ENCODE measurements at places on chromosomes 2 and 18.

DNA sequence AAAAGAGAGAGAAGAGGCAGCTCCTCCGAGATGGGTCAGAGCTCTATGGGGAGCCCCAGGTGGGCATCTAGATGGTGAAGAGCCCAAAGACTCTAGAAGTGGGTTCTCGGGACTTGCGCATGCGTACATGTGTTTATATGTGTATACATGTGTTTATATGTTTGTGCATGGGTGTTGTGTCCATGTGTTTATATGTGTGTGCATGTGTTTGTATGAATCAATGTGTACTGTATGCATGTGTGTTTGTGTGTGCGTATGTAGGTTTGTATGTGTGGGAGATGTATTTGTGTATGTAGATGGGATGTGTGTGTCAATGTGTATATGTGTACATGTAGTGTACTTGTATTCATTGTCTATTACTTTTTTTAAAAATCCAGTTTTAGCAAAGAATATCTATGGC lies 25.6 kb downstream of the DNPEP start:
- no peak for DNase-seq

- DNase-seq = no peak
These were observed 1.9 kb upstream of the LNPK start for GRCh38 chr2:176003958-176004357.

DNA sequence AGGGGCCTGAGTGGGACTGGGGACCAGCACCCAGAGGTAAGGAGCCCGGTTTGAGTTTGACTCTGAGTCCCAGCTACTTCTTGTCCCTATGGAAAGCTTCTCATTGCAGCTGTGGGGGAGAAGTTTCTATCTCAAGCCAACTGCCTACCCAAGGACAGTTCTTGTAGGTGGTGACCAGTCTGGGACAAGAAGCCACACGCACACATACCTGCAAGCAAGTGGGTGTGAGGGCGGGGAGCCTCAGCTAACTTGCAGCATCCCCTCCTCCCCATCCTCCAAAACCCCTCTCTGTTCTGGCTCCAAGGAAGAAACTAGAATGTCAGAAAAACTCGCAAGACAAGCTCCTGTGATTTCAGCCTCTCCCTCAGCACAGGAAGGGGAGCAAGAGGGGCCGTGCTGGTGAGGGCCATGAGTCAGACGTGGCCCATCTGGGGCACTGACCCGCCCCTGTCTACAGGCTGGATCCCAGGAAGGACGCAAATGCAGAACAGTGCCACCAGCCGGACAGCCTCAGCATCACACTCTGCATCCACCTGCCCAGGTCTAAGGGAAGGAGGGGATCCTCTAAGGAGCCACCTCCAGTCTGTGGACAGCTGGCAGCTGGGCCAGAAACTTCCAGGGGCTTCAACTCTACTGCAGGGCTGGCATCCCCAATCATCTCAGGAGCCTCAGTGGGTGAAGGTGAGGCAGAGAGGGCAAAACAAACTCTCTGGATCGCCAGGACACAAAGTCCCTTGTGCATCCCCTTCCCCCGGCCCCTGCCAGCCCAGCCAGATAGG lies 103.4 kb downstream of the TNS1 start:
- DNase-seq = peak; percentile 92

- no peak for DNase-seq
These were observed 5.2 kb upstream of the RSAD2 start for GRCh38 chr2:6872394-6872793.

DNA sequence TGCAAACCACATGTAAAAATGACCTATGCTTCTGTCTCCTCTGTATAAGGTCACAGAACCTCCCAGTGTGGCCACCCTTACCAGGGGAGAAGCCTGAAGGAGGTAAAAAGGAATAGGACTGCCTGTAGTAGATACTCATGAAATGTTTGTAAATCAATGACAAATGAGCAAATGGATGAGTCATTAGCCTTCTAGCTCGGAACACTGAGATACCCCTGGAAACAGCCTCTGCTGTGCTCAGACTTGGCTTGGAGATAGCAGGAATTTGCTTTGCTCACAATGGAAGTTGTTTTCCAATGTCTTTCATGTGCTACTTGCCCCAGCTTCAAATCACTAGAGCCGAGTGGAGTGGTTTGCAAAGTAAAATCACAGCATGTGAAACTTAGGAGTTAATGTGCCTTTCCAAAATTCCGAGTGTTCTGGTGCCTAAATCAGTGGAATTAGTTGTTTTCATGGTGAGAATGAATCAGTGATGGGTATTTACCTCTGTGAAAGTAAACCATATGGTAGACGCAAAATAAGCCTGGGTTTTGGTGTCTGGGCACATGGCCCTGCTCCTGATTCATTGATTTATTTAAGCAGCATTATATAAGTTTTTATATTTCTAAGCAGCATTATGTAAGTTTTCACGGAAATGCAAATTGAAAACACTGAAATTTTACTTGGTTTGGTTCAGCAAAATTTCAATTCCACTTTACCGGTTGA lies 154.0 kb upstream of the MAP3K20 start:
- DNase-seq = peak; percentile 74

- no peak for DNase-seq
These were observed 92.6 kb upstream of the TMEM18 start for GRCh38 chr2:769771-770170.

- peak; percentile 24 for DNase-seq
These were observed at the start of gene EDAR for GRCh38 chr2:108988796-108989713. Gene EDAR (minus strand): TSS chr2:108989220. CDS start chr2:108931014, 58,206 bp downstream.

- no peak for DNase-seq
These were observed 47.7 kb downstream of the RAB10 start for GRCh38 chr2:26081556-26081955.

- DNase-seq = no peak
These were observed 26.5 kb downstream of the BCL2 start for GRCh38 chr18:63292831-63293683.

DNA sequence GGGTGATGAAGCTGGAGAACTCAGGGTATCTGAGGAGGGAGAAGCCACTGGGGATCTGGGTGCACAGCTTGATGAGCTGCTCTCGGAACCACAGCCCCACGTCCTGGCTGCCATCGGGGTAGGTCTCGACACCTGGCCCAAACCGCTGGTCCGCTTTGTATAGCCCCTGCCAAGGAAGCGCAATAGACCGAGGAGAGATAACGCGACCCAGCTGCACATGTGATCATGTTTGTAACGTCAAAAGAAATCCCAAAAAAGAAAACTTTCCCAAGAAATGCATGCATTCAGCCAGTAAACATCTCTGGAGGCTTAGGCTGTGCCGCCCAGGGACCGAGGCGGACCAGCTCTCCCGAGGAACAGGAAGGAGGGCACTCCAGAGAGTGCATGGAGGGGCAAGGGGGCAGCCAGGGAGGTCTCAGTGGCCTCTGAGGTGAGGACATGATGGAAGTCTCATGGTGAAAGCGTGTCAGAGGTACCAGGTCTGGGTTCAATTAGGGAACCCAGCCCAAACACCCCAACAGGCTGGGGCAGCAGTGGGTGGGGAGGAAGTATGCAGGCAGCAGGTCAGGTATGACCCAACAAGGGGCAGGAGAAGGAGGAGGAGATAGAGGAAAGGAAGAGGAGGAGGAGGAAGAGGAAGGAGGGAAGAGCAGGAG lies 28.3 kb downstream of the ANKMY1 start:
- DNase-seq = no peak

- DNase-seq = no peak
These were observed 51.5 kb downstream of the CDC42EP3 start for GRCh38 chr2:37619959-37620300.

GRCh38 chr2:157107460-157107859 lies 150.0 kb upstream of the GALNT5 start:
- DNase-seq = peak; percentile 11

- DNase-seq = no peak
These were observed 2.0 kb downstream of the IL1A start for GRCh38 chr2:112782234-112782799.

- peak; percentile 80 for DNase-seq
These were observed at the start of gene MAP3K20 for GRCh38 chr2:173075781-173076580. Gene MAP3K20 (plus strand): TSS chr2:173075846. CDS start chr2:173091032, 15,186 bp downstream.

GRCh38 chr2:107502539-107502938 lies 324.2 kb upstream of the RGPD4 start:
- DNase-seq = no peak

GRCh38 chr2:60105906-60106305 lies 447.5 kb downstream of the BCL11A start:
- no peak for DNase-seq

DNA sequence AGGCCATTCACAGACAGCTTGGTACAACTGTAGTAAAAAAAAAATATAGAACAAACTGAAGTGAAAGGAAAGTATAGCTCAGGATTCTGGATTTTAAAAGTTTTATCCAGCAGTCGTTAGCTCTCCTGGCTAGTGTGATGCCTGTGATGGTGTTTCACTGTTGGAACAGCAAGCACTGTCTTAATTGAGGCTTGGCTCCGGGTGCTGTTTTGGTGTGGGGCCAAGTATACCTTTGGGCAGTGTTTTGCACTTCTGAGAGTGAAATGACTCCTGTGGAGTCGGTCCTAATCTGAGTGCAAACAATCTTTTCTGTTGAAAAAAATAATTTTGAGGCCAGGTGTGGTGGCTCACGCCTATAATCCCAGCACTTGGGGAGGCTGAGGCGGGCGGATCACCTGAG lies 28.7 kb upstream of the RAB1A start:
- DNase-seq = no peak

GRCh38 chr18:37407571-37407970 lies 158.0 kb downstream of the CELF4 start:
- no peak for DNase-seq

DNA sequence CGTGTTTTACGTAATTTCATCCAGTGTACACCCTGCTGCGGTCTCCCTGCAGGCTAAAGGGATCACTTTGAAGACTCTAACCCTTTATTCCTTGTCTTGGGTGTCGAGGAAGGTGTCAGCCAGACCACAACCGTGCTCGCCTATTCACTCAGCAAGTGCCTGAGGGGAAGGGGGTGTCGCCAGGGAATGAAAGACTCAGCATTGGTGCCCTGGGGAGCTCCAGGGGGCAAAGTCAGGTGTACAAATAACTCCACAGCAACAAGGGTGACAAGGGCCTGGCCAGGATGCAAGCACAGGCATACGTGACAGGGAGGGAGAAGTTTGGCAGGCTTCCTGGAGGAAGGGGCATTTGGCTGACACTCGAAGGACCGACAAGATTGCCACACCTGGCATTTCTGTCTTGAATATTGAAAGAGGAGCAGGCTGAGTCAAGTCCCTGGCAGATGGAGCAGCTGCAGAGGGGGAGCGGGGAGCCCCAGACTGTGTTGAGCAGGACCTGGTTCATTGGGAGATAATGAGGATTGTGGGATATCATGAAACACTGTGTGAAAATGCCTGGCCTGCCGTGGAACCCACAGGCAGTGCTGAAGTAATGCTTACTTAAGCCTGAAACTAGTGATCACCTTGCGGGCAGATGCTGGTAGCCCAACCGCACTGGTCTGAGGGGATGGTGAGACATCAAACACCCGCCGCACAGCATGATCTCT lies 93.9 kb downstream of the RHOB start:
- no peak for DNase-seq
